ENCODE measurements at places on chromosomes 7 and 10.

- no peaks in the 10 kb centered on the region for H3K36me3 ChIP-seq
- peak overlapping the region; percentile 84 for H3K27ac ChIP-seq
- H3K27me3 ChIP-seq, result no peaks in the 10 kb centered on the region
- peaks cover 64% of the 10 kb centered on the region for H3K4me1 ChIP-seq
- peak; percentile 27 for DNase-seq
- peak overlapping the region; percentile 58 for H3K4me3 ChIP-seq
These were observed 52.8 kb upstream of the FIGNL1 start for GRCh38 chr7:50502947-50503346.

GRCh38 chr7:70765651-70766050, 366.3 kb upstream of the GALNT17 start:
- H3K36me3 ChIP-seq, result no peaks in the 10 kb centered on the region
- no peak for DNase-seq
- no peak overlapping the region for H3K27ac ChIP-seq
- no peaks in the 10 kb centered on the region for H3K27me3 ChIP-seq
- H3K4me1 ChIP-seq, result no peaks in the 10 kb centered on the region

DNA sequence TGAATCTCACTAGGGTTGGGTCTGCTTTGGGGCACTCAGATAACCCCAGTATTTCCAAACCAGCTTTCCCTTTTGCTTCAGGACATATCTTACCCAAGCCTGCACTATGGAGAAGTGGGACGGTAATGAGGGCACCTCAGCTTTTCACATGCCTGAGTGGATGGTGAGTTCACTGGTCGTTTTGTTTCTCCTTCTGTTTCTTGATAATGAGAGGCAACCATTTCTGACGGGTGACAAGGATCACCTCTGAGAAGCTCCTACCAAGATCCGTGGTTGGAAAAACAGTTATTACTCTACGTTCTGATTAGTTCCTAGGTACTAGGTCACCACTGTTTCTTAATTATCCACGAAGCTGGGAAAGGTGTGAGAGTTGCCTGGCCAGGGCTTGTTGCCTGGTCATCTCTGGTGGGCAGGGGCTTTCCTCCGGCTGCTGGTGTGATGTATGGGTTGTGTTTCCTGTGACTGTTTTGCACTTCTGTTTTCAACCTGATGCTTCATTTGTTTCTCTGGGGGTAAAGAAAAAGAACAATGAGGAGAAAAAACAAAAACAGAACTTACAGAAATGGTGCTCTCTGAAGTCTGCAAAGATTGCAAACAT, 65.7 kb upstream of the STRIP2 start:
- H3K4me3 ChIP-seq, result no peak overlapping the region
- H3K4me1 ChIP-seq, result no peaks in the 10 kb centered on the region
- DNase-seq, result no peak
- no peak overlapping the region for H3K27ac ChIP-seq
- peaks cover 5% of the 10 kb centered on the region for H3K36me3 ChIP-seq

GRCh38 chr7:158782761-158783401, 46.4 kb downstream of the ESYT2 start:
- H3K4me1 ChIP-seq, result no peaks in the 10 kb centered on the region
- no peak overlapping the region for H3K4me3 ChIP-seq
- DNase-seq, result peak; percentile 51
- H3K27ac ChIP-seq, result no peak overlapping the region
- H3K36me3 ChIP-seq, result peaks cover 14% of the 10 kb centered on the region

DNA sequence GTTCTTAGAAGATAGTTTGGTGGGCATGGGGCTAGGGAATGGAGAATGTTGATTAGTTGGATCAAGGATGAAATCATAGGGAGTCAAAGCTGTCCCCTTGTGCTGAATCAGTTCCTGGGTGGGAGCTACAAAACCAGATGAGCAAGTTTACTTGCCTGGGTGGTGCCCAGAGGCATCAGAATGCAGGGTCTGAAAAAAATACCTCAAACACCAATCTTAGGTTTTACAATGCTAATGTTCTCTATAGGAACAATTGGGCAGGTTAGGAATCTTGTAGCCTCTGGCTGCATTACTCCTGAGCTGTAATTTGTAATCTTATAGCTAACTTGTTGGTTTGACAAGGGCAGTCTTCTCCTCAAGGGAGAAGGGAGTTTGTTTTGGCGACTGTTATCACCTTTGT, 34.4 kb downstream of the LHFPL3 start:
- no peaks in the 10 kb centered on the region for H3K4me1 ChIP-seq
- no peak overlapping the region for H3K27ac ChIP-seq
- peaks cover 90% of the 10 kb centered on the region for H3K27me3 ChIP-seq
- H3K4me3 ChIP-seq, result no peak overlapping the region

GRCh38 chr10:99430451-99431189, at the start of gene GOT1:
Gene GOT1, minus strand, starts transcription at chr10:99430624. Its CDS starts 59 bp downstream, at chr10:99430565.
- no peaks in the 10 kb centered on the region for H3K27me3 ChIP-seq
- peak; percentile 100 for DNase-seq
- peak within 1 kb of the TSS; percentile 97 for H3K4me3 ChIP-seq
- peaks cover 17% of the 10 kb centered on the region for H3K4me1 ChIP-seq
- H3K36me3 ChIP-seq, result peaks cover 9% of the 10 kb centered on the region
- peak within 1 kb of the TSS; percentile 93 for H3K27ac ChIP-seq

GRCh38 chr10:11861811-11862428, 38.8 kb downstream of the PROSER2 start:
- no peak for DNase-seq
- H3K4me1 ChIP-seq, result no peaks in the 10 kb centered on the region
- no peak overlapping the region for H3K4me3 ChIP-seq
- no peaks in the 10 kb centered on the region for H3K27me3 ChIP-seq
- H3K27ac ChIP-seq, result no peak overlapping the region

DNA sequence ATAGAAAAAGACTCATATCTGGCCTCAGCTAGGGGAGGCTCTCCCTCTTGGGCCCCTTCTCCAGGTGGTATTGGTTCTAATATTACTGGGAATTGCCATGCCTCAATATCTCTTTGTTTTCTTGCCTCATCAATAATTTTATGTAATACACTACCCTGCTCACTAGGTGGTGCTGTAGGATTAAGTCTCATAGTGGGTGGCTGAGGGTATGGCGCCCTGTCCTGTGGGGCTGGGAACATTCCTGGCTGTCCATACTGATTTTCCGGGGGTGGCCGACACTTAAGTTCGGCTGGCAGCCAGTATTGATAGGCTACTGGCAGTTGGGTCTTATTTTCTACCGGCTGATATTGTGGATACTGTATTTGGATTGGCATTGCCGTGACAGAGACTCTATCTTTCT, 9.0 kb upstream of the TAS2R3 start:
- H3K36me3 ChIP-seq, result peaks cover 95% of the 10 kb centered on the region
- H3K4me3 ChIP-seq, result no peak overlapping the region
- H3K4me1 ChIP-seq, result no peaks in the 10 kb centered on the region
- DNase-seq, result peak; percentile 53
- no peaks in the 10 kb centered on the region for H3K27me3 ChIP-seq

GRCh38 chr7:96968981-96969380, 36.4 kb upstream of the DLX6 start:
- H3K27ac ChIP-seq, result no peak overlapping the region
- H3K36me3 ChIP-seq, result no peaks in the 10 kb centered on the region
- no peak for DNase-seq
- no peak overlapping the region for H3K4me3 ChIP-seq
- peaks cover 12% of the 10 kb centered on the region for H3K4me1 ChIP-seq
- peaks cover 67% of the 10 kb centered on the region for H3K27me3 ChIP-seq

DNA sequence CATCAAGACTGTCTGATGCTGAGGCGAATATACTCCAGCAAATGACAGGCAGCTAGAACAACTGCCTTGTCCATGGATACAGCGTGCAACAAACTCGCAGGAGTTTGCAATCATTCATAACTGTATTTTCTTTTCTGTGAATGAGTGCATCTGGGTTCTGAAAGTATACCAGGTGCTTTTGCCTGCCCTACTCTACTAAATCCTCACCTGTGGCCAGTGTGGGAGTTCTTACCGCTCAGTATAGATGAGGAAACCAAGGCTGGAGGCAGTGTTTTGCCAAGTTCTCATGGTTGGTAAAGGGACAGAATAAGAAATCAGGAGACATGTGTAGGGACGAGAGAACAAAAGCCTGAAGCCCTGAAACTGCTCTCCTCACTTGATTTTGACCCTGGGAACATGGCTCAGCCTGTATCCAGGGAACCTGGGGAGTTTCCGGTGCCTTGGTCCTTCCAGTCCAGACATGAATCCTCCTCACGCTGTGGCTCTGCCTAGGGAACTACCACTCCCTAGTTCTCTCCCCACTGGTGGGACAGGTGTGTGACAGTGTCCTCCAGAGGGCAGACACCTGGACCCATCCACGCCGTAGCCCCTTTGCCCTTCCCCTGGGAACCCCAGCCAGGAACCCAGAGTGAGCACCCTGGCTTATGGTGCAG, 142.0 kb downstream of the CDH23 start:
- H3K4me1 ChIP-seq, result peaks cover 8% of the 10 kb centered on the region
- H3K27ac ChIP-seq, result no peak overlapping the region
- peaks cover 9% of the 10 kb centered on the region for H3K27me3 ChIP-seq
- DNase-seq, result no peak

- no peak overlapping the region for H3K27ac ChIP-seq
- H3K4me1 ChIP-seq, result peaks cover 12% of the 10 kb centered on the region
- no peaks in the 10 kb centered on the region for H3K27me3 ChIP-seq
These were observed 176.0 kb downstream of the SKAP2 start for GRCh38 chr7:26688388-26688787.

GRCh38 chr7:2894118-2894940, 50.2 kb upstream of the GNA12 start:
- H3K4me3 ChIP-seq, result no peak overlapping the region
- H3K27ac ChIP-seq, result no peak overlapping the region
- H3K4me1 ChIP-seq, result no peaks in the 10 kb centered on the region
- no peaks in the 10 kb centered on the region for H3K27me3 ChIP-seq
- no peak for DNase-seq

DNA sequence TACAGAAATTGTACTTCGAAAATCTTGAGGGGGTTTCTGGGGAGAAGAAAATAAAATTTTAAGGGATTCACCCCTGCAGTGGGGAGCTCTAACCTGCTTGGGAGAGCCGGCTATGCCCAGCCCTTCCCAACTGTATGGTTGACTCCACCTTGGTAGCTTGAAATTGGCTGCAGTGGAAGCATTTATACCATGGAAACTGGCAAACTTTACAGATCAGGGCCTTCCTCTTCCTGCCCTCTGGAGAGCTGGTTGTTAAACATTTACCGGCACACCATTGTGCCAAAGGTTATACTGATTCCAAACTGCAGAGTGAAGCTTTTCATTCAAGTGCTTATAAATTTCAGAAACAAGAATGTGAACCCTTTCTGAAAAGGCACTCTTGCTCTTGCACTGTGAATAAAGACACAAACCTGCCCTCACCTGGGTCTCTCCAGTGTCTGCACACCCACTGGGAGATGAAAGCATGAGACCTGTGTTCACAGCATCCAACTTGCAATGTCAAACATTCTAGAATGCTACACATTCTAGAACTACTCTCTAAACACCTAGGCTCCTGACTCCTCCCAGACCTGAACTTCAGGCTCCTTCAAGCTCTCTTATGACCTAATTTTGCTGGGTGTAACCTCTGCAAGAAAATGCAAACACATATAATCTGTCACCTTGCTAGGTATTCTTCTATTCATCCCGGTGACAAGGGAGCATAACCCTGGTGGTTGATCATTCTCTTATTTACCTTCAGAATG, 44.7 kb downstream of the ABLIM1 start:
- no peak overlapping the region for H3K27ac ChIP-seq
- H3K36me3 ChIP-seq, result no peaks in the 10 kb centered on the region
- DNase-seq, result no peak
- H3K27me3 ChIP-seq, result no peaks in the 10 kb centered on the region
- peaks cover 16% of the 10 kb centered on the region for H3K4me1 ChIP-seq
- no peak overlapping the region for H3K4me3 ChIP-seq
